Activated CD8-positive, alpha-beta T cell treated with anti-CD3 and anti-CD28 coated beads for 36 hours (primary cell): ENCODE measurements at places on chromosomes 6 and 20. TPM values are rescaled to one million over a fixed set of nuclear protein-coding genes. Genes with fewer than 3 reads are reported as not detected.

ASIP gene
- total RNA-seq: not detected

SYCP2L gene
- 0.32 TPM for total RNA-seq

- no peak overlapping the region for H3K27ac ChIP-seq
- H3K4me1 ChIP-seq: peaks cover 17% of the 10 kb centered on the region
- no peak overlapping the region for H3K4me3 ChIP-seq
- H3K36me3 ChIP-seq: no peaks in the 10 kb centered on the region
These were observed 64.4 kb upstream of the NOX3 start for GRCh38 chr6:155520078-155520477.

DNA sequence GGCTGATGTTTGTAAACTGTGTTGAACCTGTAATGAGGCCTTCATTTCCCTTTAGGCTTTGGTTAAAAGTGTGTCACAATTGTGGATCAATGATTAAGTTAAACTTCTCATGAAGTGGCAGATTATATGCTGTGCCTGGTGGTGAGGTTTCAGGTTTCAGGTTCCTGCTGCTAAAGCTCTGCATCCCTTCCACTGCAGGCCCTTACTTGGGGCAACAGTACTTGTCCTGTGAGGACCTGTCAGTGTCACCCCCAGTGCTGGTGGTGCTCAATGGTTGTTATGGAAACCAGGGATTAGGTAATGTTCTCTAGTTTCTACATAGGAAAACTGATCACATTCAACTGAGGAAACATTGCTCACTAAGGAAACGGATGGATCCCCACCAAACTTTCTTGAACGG is 18.5 kb downstream of the RPP21 start:
- H3K27me3 ChIP-seq: peaks cover 58% of the 10 kb centered on the region
- H3K4me3 ChIP-seq: no peak overlapping the region
- DNase-seq: no peak
- H3K27ac ChIP-seq: no peak overlapping the region
- H3K4me1 ChIP-seq: no peaks in the 10 kb centered on the region
- no peaks in the 10 kb centered on the region for H3K36me3 ChIP-seq

GRCh38 chr6:48610846-48611245 is 499.8 kb upstream of the PTCHD4 start:
- no peaks in the 10 kb centered on the region for H3K36me3 ChIP-seq
- no peaks in the 10 kb centered on the region for H3K27me3 ChIP-seq
- no peak overlapping the region for H3K4me3 ChIP-seq
- H3K27ac ChIP-seq: no peak overlapping the region
- no peak for DNase-seq
- H3K4me1 ChIP-seq: no peaks in the 10 kb centered on the region

- DNase-seq: no peak
- H3K36me3 ChIP-seq: no peaks in the 10 kb centered on the region
- H3K27me3 ChIP-seq: no peaks in the 10 kb centered on the region
- H3K27ac ChIP-seq: no peak overlapping the region
- H3K4me3 ChIP-seq: no peak overlapping the region
These were observed 93.7 kb upstream of the SCGN start for GRCh38 chr6:25558155-25558817.

DNA sequence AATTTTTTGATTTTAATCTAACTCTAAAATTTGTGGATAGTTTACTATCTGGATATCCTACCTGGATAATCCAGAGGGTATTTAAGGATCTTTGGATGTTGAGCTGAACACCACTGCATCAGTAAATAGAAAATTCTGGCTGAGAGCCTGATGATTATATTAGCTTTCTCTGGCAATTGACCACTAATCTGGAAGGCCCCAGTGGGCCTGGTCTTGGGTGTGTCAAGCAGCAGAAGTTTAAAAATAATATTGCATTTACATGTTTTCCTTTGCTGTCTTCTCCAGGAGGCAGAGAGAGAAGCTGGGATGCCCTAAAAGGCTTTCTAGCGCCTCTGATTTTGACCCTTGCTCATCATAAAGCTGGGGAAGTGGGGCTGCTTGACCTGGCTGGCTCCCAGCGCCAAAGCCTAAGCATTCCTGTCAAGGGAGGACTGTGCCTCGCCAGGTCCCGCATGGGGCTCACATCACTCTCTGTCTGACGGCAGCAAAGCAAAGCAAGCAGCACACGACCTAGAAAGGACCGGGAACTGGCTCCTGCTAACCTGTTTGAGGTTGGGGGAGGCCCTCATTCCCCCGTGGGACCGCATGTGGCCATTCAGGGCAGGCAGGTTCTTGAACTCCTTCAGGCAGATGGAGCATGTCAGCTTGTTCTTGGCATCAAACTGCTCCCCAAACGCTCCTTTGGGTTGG is 46.6 kb upstream of the MRPS10 start:
- H3K27me3 ChIP-seq: no peaks in the 10 kb centered on the region
- H3K36me3 ChIP-seq: peaks cover 8% of the 10 kb centered on the region
- H3K4me3 ChIP-seq: no peak overlapping the region
- peaks cover 8% of the 10 kb centered on the region for H3K4me1 ChIP-seq
- no peak overlapping the region for H3K27ac ChIP-seq

FANCE gene
- total RNA-seq: 18.8 TPM

GRCh38 chr6:80974579-80974978 is 777.9 kb downstream of the TENT5A start:
- H3K27ac ChIP-seq: no peak overlapping the region
- H3K4me1 ChIP-seq: no peaks in the 10 kb centered on the region
- no peaks in the 10 kb centered on the region for H3K36me3 ChIP-seq
- no peaks in the 10 kb centered on the region for H3K27me3 ChIP-seq

DNA sequence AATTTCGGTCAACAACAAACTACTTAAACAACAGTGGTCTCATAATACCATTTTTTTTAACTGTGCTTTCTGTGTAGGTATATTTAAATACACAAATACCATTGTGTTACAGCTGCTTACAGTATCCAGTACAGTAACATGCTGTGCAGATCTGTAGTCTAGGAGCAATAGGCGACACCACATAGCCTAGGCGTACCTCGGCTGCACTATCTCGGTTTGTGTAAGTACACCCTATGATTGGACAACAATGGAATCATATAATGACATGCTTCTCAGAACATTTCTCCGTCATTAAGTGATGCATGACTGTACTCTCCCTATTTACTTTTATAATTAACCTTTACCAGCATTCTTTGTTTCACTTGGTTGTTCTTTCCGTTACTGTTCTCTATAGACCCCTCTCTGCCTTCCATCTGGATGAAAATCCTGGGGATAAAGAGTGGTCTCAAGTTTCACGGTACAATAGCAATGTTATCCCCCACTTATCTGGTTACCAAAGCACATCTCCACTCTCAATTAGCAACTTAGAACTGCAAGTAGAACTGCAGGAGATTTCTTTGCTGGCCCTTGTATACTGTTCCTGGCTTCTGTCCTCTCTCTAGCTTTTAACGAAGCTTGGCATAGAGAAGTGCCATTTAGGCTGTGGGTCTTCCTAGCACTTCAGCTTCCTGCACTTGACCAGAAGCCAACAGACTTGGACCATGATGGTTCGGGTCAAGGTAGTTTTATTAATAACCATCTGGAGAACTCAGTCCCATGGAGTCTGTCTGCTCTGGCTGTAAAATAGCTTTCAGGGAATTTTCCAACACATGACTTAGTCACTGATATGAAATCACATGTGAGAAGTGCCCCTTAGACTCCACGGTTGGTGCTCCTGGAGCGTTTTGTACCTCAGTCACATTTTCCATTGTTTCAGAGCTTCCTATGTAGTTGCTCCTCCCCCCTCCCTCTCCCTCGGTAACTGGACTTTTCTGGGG is 80.4 kb upstream of the POPDC3 start:
- peaks cover 1% of the 10 kb centered on the region for H3K36me3 ChIP-seq
- H3K4me3 ChIP-seq: no peak overlapping the region
- H3K27ac ChIP-seq: no peak overlapping the region
- peaks cover 9% of the 10 kb centered on the region for H3K27me3 ChIP-seq

GRCh38 chr6:14100966-14101365 is 16.6 kb upstream of the CD83 start:
- no peak overlapping the region for H3K4me3 ChIP-seq
- peaks cover 4% of the 10 kb centered on the region for H3K27me3 ChIP-seq
- DNase-seq: no peak
- no peak overlapping the region for H3K27ac ChIP-seq
- peaks cover 4% of the 10 kb centered on the region for H3K4me1 ChIP-seq
- H3K36me3 ChIP-seq: no peaks in the 10 kb centered on the region

PTPRK gene
- 8.9 TPM for total RNA-seq

SFT2D1 gene
- 42.6 TPM for total RNA-seq

- H3K36me3 ChIP-seq: peaks cover 17% of the 10 kb centered on the region
- no peak overlapping the region for H3K27ac ChIP-seq
- H3K4me3 ChIP-seq: no peak overlapping the region
- no peaks in the 10 kb centered on the region for H3K27me3 ChIP-seq
- peaks cover 58% of the 10 kb centered on the region for H3K4me1 ChIP-seq
These were observed 38.9 kb downstream of the JARID2 start for GRCh38 chr6:15284743-15285142.

ECT2L gene
- total RNA-seq: not detected

HLA-DOA gene
- total RNA-seq: 8.1 TPM

GRCh38 chr6:136677822-136678221 is 114.5 kb downstream of the MAP3K5 start:
- H3K27ac ChIP-seq: no peak overlapping the region
- no peak overlapping the region for H3K4me3 ChIP-seq
- DNase-seq: no peak
- H3K36me3 ChIP-seq: peaks cover 15% of the 10 kb centered on the region

- no peaks in the 10 kb centered on the region for H3K4me1 ChIP-seq
- H3K27me3 ChIP-seq: no peaks in the 10 kb centered on the region
- H3K36me3 ChIP-seq: peaks cover 47% of the 10 kb centered on the region
- DNase-seq: no peak
- H3K4me3 ChIP-seq: no peak overlapping the region
These were observed 155.5 kb upstream of the SIM1 start for GRCh38 chr6:100620085-100620840.

- no peaks in the 10 kb centered on the region for H3K4me1 ChIP-seq
- DNase-seq: no peak
- H3K4me3 ChIP-seq: no peak overlapping the region
- H3K36me3 ChIP-seq: no peaks in the 10 kb centered on the region
- H3K27me3 ChIP-seq: no peaks in the 10 kb centered on the region
These were observed 375.7 kb upstream of the POU3F2 start for GRCh38 chr6:98458708-98459107.

GRCh38 chr6:11974089-11974488 is 38.0 kb upstream of the HIVEP1 start:
- H3K36me3 ChIP-seq: peaks cover 2% of the 10 kb centered on the region
- H3K27me3 ChIP-seq: no peaks in the 10 kb centered on the region
- H3K27ac ChIP-seq: no peak overlapping the region
- H3K4me1 ChIP-seq: peaks cover 36% of the 10 kb centered on the region

DNA sequence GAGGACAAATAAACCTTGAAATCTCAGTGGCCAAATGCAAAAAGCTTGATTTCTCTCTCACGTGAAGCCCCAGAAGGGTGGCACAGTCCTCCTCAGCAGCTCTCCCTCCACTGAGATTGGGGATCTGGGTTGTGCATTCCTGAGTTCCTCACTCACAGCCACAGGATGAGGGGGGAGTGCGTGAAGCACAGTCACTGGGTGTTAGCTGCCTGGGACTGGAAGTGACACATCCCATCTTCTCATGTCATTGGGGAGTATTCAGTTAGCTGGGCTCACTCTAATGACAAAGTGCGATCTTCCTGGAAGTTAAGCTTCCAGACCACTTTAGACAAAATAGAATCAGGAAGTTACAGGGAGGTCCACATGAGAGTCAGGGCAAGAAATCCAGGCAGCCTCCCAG is 192.2 kb upstream of the LRFN2 start:
- no peaks in the 10 kb centered on the region for H3K36me3 ChIP-seq
- no peak for DNase-seq
- H3K27ac ChIP-seq: no peak overlapping the region

GRCh38 chr20:61965606-61966491 is 99.8 kb downstream of the TAF4 start:
- H3K27me3 ChIP-seq: peaks cover 6% of the 10 kb centered on the region
- no peak for DNase-seq
- H3K27ac ChIP-seq: no peak overlapping the region
- H3K36me3 ChIP-seq: no peaks in the 10 kb centered on the region

GRCh38 chr6:148304976-148305375 is 37.7 kb upstream of the SASH1 start:
- DNase-seq: no peak
- no peaks in the 10 kb centered on the region for H3K4me1 ChIP-seq
- H3K27me3 ChIP-seq: no peaks in the 10 kb centered on the region
- H3K4me3 ChIP-seq: no peak overlapping the region

DNA sequence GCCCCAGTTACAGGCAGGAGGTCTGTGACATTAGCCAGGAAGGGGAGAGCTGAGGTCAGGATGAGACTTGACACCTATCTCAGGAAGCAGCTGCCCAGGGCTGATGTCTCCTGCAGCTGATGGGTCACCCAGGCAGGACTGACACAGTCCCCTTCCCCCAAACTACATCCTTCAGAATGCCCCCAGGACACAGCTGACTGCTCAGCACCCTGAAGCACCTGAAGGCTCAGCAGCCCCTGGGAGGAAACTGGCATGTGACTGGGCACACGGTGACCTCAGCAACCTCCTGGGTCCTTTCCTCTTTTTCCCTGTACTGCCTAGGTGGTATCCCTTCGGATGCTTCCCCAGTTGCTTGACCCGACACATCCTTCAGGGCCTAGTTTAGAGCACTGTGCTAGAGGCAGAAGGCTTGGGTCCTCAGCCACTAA is 1.9 kb downstream of the SDC4 start:
- H3K27me3 ChIP-seq: peaks cover 2% of the 10 kb centered on the region
- peak overlapping the region; percentile 79 for H3K4me3 ChIP-seq
- DNase-seq: peak; percentile 24
- peaks cover 46% of the 10 kb centered on the region for H3K4me1 ChIP-seq

- H3K36me3 ChIP-seq: no peaks in the 10 kb centered on the region
- H3K4me3 ChIP-seq: no peak overlapping the region
- peaks cover 14% of the 10 kb centered on the region for H3K27me3 ChIP-seq
- peaks cover 2% of the 10 kb centered on the region for H3K4me1 ChIP-seq
- H3K27ac ChIP-seq: no peak overlapping the region
- no peak for DNase-seq
These were observed 289.8 kb upstream of the PREP start for GRCh38 chr6:105692613-105693215.
